ENCODE measurements at places on chromosomes 11 and 22.

- DNase-seq: no peak
Observed at GRCh38 chr11:126006068-126006467, 56.6 kb downstream of the CDON start.

DNA sequence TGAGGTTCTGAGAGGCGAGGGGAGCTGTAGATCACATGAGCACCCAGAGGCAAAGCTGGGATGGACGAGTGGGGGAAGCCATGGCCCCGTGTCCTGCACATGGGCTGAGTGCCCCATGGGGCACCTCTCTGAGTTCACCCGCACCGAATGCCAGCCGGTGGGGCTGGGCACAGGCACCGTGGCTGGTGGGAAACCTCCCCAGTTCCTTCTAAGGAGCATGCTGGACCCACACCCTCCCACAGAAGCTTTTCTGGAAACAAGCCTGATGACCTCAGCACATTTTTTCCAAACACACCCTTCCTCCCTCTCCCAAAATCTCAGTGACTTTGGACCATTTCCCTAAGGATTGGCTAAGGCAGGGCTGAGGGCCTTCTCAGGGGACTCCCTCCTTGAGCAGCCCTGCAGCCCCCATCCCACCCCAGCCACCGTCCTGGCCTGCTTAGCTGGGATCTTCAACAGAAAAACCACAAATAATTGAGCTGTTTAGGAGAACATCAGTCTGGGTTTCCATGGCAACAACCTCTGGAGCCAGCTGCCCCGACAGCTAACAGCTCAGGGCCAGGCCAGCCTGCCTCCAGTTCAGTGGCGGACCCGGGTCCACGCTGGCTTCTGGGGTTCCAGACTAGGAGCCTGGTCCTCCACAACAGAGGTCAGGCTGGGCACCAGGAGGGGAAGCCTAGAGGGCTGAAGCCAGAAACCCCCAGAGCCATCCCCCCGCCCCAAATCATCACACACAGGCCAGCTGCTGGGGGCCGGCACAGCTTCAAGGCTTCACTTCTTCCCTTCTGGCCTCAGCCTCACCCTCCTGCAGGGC, 18.1 kb upstream of the LINC01488 start:
- no peak for DNase-seq

GRCh38 chr11:76361374-76361773, 19.6 kb downstream of the THAP12 start:
- no peak for DNase-seq

DNA sequence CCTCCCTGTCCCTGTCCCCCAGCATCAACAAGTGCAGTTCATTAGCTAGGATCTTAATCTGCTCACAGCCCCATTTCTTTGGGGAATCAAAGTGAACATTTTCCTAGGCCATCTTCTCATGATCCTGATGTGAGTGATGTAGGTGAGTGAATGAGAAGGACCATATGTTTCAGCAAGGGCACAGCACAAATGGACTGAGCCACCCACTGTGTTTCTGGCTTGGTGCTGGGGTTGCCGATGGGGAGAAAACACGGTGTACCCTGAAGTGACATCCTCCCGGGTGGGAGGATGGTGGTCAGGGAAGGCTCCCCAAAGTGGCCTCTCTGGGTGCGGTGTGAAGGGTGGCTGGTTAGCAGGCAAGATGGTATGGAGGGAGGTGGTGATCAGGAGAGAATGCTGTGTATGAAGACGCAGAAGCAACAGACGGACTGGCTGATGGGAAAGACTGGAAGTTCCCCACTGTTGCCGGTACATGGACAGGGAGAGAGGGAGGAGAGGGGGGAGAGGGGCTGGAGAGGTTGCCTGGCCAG, 72.2 kb downstream of the JAM3 start:
- DNase-seq: no peak

DNA sequence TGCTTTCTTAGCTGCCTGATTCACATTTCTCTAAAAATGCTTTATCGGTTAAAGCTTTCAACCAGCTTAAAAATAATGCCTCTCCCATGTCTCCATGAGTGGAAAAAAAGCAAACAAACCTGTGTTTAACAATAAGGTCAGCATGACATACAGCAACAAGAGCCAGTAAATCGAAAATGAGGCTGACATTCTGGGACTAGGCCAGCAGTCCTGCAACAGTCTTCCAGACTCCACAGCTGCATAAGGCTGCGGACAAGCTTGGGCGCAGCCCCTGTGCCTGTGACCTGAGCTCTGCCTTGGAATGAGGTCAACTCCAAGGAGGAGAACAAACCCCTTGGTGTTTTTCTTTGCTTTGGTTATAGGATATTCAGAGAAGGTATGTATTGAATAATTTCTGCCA, 95.5 kb downstream of the PGR start:
- DNase-seq: no peak

DNA sequence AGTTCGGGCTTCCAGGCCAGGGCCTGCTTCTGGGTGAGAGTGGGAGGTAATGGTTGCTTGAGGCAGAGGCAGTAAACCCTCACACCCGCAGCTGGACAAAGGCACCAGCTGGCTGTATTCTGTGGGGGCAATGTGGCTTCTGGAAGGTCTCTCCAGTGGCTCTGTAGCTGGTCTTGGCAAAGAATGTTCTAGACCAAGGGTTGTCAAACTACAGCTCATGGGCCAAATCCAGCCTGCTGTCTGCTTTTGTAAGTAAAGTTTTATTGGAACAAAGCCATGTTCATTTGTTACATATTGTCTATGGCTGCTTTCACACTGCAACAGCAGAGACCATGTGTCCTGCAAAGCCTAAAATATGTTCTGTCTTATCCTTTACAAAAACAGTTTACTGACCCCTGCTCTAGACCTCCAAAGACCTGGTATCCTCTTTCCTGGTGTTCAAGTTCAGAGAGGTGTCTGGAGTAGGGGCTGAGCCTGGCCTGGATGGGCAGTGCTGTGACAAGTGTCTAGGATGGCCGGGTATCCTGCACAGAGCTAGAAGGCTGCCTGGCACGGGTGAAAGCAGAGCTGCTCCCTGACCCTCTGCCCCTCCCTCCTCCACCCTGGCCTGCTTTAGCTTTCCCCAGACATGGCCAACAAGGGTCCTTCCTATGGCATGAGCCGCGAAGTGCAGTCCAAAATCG, 3.4 kb downstream of the TAGLN start:
- DNase-seq: no peak

- no peak for DNase-seq
Observed at GRCh38 chr22:12601870-12602779, 2925.9 kb upstream of the OR11H1 start.

DNA sequence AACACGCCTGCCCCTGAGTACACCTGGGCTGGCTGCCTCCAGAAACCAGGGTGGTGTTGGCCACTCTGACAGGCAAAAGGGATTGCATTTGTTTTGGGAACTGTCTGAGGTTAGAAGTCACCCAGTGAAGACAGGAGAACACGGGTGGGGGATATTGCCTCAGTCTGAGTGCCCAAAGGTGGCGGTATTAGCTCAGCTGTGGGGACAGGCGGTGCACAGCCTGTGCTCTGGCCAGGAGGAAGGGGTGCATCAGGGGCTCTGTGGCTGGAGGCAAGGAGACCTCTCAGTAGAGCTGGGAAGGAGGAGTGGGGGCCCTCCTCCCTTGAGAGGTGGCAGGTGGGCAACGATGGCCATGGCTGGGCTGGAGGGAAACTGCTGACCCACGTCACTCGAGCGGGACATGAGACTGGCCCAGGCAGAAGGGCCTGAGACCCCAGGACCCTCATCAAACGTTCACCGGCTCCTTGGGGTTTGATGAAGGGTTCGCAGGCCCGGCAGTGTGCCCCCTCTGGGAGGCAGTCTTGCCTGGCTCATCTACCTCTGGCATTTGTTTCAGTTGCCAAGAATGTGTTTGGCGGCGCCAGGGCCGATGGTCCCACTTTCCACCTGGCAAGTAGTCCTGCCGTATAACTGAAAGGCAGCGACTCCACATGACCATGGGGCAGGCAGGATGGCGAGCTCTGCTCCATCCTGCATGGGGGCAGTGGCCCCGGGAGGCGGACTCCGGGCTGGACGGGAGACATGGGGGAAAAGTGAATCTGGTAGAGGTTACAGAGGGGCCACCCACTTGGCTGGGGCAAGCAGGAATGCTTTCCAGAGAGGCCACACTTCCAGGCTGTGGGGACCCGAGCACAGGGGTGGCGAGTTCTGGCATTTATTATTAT, 52.8 kb upstream of the SMIM38 start:
- DNase-seq: no peak

DNA sequence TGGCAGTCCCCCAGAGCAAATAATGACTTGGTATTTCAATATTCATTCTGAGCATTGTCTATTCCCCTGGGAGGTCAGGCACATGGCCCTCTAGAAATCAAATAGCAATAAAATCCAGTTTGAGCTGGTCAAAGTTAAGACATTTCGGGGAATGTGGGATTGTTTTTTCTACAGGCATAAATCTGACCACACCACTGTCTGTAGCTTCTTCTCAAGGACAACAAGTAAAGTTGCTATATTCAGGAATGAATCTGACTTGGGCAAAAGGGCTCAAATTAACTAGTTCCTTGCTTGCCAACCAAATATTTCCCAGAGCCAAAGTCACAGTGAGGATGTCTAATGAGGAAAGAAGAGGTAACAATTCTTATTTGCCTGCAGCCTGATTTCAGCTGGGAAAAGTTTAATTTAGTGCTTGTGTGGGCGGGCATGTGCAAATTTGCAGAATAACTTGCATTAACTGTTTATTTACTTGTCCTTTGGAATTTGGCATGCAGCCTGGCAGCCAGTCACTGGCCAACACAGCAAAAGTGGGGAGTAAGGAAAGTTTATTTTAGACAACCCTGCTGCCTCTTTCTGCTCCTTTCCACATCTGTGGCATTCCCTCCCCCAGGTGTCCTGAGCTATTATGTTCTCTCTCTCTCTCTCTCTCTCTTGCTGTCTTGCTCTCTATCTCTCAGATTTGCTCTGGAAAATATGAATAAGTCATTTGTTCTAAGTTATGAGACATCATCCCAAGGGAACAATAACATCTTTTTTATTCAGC, 51.2 kb upstream of the ARHGAP20 start:
- peak; percentile 9 for DNase-seq

GRCh38 chr11:81470446-81470845, 1263.2 kb downstream of the FAM181B start:
- DNase-seq: no peak

- no peak for DNase-seq
Observed at GRCh38 chr11:36899800-36900199, 301.8 kb upstream of the RAG2 start.

DNA sequence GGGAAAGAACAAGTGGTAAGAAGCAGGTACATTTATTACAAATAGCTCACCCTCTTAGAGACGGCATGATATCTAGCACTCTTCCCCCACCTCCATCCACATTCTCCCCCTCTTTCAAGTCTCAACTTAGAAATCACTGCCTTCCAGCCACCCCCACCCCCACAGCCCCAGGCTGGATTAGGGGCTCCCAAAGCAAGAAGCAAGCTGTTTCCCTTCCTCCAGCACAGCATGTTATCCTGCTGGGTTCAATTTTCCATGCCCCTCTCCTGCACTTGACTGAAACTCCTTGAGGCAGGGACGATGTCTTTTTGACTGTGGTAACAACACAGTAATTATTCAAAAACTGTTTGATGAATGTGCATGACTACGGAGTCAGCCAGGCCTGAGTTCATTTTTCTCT, 350.7 kb downstream of the LARGE1 start:
- no peak for DNase-seq

DNA sequence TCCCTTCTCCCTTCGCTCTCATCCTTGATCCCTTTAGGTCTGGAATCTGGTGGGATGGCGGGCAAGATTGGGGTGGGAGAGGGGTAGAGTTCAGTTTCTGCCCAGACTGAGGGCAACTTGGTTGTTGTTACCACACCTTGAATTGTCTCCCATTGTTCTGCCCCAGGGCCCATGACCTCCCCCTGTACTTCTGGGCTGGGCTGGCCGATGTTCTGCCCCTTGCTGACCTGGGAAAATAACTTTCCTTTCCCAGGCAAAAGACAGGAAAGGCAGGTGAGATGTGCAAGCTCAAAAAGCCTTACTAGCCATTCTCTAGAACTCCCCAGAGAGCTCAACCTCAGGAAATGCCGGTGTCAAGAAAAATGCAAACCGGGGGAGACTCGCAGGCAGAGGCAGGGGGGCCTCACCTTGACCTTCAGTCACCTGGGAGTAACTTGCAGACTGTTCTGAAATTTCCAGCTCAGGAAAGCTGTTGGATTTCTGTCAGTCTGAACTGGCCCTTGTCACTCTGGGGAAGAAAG, 32.4 kb upstream of the EIF3D start:
- no peak for DNase-seq

GRCh38 chr11:114280696-114281095, 15.5 kb upstream of the NNMT start:
- DNase-seq: no peak

GRCh38 chr22:48884786-48885185, 942.9 kb downstream of the BRD1 start:
- DNase-seq: no peak

- no peak for DNase-seq
Observed at GRCh38 chr22:42376711-42377554, 55.3 kb downstream of the NFAM1 start.

- DNase-seq: no peak
Observed at GRCh38 chr11:32870676-32871075, 21.9 kb upstream of the QSER1 start.

- DNase-seq: peak; percentile 14
Observed at GRCh38 chr22:46377525-46378425, 42.3 kb downstream of the TRMU start.

DNA sequence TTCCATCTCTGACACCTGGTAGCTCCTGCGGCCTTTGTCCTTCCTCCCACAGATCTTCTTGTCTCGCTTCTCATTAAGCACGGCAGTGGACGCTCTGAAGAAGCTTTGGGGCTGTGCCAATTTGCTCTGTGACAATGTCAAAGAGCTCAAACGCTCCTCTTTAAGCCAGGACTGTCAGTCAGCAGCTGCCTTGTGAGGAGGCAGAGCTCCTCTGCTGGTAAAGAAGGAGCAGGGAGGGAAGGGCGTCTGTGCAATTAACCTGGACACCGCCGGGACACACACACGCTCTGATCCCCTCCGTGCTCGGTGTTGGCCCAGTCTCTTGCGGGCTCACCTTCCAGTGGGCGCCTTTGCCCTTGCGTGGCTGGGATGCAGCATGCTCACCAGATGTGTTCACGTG, 373.9 kb downstream of the BRD1 start:
- DNase-seq: no peak

DNA sequence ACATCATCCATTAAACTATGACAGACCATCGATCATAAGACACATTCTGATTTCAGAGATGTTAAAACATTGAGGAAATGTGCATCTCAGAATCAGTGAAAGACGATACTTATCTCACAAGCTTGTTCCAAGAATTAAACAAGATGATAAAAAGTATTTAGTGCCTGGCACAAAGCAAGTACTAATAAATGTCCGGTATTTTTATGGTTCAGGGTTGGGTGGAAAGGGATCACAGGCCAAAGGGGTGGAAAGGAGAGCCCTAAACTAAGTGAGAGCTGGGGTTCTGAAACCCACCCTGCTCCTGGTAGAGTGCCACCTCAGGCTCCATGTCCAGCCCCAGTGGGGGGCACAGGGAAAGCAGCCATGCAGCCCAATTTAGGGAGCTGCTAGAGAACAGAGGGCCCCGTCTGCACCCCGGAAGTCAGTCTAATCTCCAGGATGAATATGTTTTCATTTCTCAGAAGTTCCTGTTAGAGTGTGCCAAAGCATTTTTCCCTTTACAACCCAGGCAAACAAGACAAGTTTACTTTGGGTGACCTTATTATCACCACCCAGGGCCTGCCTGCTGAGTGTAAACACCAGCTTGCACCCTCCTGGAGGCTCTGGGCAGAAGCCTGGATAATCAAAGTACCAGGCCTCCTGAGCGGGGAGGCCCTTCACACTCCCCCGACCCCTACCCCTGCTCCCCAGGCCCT, 3.8 kb upstream of the CREB3L1 start:
- DNase-seq: no peak

GRCh38 chr11:108498816-108499408, 728 bp upstream of the POGLUT3 start:
- no peak for DNase-seq

- DNase-seq: no peak
Observed at GRCh38 chr11:128814856-128815705, 52.0 kb downstream of the KCNJ1 start.

GRCh38 chr11:114348200-114349191, 51.8 kb downstream of the C11orf71 start:
- no peak for DNase-seq

Data from HS-27A (cell line).